ENCODE measurements at places on chromosomes 5 and 9.

GRCh38 chr5:8613078-8613685 lies 744.2 kb downstream of the MTRR start:
- H3K27ac ChIP-seq, result no peak overlapping the region
- no peak overlapping the region for H3K4me3 ChIP-seq
- no peak for DNase-seq
- H3K36me3 ChIP-seq, result no peaks in the 10 kb centered on the region
- H3K4me1 ChIP-seq, result no peaks in the 10 kb centered on the region

DNA sequence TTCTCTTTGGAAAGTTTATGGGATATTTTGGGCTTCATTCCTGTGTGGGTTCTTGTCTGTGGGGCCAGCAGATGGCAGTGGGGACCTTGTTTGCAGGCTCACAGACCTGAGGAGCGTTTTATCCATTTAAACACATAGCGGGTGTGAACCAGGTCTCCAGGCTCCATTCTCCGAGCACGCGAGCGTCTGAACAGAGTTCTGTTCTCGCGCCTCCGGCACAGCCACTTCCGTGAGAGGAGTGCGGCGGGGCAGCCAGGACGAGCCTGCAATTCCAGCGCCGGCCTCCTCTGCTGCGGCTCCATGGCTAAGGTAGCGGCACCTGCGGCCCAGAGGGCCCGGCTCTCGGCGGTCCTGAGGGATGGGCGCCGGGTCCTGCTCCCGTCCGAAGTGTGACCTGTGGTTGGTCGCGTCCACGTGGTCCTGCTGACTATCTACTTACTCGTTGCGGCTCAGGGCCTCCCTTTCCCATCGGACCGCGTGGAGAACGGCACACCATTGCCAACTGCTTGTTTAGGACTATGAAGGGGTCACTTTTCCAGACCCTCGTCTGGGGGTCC lies 7.3 kb downstream of the NRARP start:
- no peak overlapping the region for H3K27ac ChIP-seq
- no peaks in the 10 kb centered on the region for H3K36me3 ChIP-seq
- peaks cover 13% of the 10 kb centered on the region for H3K4me1 ChIP-seq
- no peak for DNase-seq

DNA sequence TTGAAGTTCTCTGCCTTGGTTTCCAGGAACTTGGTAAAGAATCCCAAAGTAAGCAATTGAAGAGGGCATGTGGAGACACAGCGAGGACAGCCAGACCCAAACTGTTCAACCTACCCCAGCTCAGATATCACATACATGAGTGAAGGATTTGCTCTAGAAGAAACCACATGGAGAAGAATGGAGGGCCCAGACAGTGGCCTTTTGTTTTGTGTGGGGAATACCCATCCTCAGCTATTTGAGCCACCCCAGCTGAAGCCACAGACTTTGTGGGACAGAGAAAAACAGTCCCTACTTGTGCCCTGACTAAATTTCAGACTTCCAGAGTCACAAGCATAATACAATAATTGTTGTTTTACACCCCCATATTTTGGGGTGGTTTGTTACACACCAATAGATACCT lies 387.1 kb downstream of the ZSWIM6 start:
- no peaks in the 10 kb centered on the region for H3K4me1 ChIP-seq
- no peak overlapping the region for H3K4me3 ChIP-seq
- DNase-seq, result no peak
- peaks cover 2% of the 10 kb centered on the region for H3K36me3 ChIP-seq

- peaks cover 3% of the 10 kb centered on the region for H3K36me3 ChIP-seq
- DNase-seq, result no peak
- H3K27me3 ChIP-seq, result peaks cover 48% of the 10 kb centered on the region
- no peaks in the 10 kb centered on the region for H3K4me1 ChIP-seq
Measured at GRCh38 chr5:1400211-1400855, 44.9 kb downstream of the SLC6A3 start.

DNA sequence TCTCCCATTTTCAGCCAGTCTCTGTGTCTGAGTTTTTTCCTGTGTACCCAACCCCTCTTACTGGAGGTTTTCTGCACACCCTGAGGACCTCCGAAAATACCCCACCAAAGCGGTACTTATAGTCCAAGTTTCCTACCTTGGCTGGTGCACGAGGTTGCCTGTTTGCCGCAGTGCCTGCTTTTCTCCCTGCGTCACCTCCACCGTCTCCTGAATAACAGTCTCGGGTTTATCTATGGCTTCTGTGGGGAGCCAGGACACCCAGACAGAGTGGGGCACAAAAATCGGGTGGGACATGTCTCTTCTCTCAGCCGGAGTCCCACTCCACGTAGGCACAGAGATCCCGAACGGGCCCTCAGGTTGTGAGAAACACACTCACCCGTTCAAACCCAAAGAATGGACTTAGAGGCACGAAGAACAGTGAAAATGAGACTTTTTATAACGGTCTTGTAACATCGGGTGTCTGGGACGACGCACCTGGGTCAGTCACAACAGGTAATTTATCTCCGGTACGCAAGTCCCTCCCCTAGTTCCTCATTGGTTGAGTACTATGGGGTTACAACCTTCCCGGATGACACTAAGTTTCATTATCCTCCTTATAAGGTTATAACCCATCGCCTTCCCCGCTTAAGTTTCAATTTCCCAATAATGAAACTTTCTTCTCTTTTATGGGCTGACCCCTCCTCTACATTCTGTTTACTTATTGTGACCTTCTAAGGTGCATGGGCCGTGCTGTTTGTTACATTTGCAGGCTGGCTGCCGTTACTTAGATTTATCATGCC lies 970.2 kb upstream of the COX7C start:
- no peaks in the 10 kb centered on the region for H3K36me3 ChIP-seq
- no peaks in the 10 kb centered on the region for H3K27me3 ChIP-seq
- DNase-seq, result no peak
- no peak overlapping the region for H3K27ac ChIP-seq
- no peak overlapping the region for H3K4me3 ChIP-seq

- DNase-seq, result no peak
- H3K27ac ChIP-seq, result no peak overlapping the region
- no peaks in the 10 kb centered on the region for H3K4me1 ChIP-seq
- H3K36me3 ChIP-seq, result peaks cover 4% of the 10 kb centered on the region
- H3K4me3 ChIP-seq, result no peak overlapping the region
Measured at GRCh38 chr9:5571629-5572232, 57.2 kb upstream of the RIC1 start.

All from chondrocyte (in vitro differentiated cells).